ENCODE measurements at places on chromosomes 4 and X.
A peak's percentile ranks its signal among the peaks of the same experiment; 100 is the strongest.

- DNase-seq: no peak
Observed at GRCh38 chrX:39814391-39814790, 283.4 kb downstream of the BCOR start.

GRCh38 chrX:111560801-111561200, 49.4 kb downstream of the SERTM2 start:
- DNase-seq: no peak

GRCh38 chr4:72375073-72375736, 193.8 kb downstream of the ADAMTS3 start:
- DNase-seq: peak; percentile 84

DNA sequence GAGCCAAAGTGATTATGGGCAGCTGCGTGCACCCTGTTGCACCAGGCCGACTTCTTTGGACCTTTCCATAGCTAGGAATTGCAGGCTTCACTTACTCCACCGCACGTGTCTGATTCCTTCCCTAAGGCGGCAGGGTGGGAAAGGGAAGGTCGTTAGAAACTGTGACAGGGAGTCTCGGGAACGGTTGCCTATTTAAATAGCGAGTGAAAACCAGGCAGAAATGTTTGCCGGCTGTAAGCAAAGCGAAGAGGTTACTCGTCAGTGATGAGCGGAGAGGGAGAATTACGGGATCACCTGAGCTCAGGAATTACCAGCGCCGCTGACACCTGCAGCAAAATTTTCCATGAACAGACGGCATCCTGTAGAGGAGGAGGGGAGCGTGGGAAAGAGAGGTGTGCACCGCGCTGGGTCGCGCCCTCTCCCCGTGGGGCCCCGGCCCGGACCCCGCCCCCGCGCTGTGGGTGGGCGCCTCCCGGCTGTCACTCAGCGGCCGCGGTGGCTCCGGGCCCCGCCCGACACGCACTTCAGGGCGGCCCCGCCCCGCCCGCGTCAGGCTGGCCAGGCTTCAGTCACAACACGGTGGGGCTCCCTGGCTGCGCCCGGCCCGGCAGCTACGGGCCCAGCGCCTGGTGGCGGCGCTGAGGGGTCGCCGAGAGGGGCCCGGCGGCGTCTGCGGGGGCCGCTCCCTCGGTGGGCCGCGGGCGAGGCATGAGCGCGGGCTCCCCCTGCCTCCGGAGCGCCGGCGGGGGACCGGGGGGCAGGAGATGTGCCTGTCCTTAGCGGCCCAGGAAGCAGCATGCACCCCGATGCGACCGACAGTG, at the start of gene SNX25:
Gene SNX25, plus strand, starts transcription at position 568 of the 821 bp plus-strand sequence. Its CDS starts 229 bp downstream, at position 797.
- peak; percentile 79 for DNase-seq

GRCh38 chrX:78074088-78074487, 30.0 kb upstream of the PGK1 start:
- no peak for DNase-seq

- DNase-seq: peak; percentile 71
Observed at GRCh38 chr4:76611616-76612207, 176.7 kb downstream of the SHROOM3 start.

DNA sequence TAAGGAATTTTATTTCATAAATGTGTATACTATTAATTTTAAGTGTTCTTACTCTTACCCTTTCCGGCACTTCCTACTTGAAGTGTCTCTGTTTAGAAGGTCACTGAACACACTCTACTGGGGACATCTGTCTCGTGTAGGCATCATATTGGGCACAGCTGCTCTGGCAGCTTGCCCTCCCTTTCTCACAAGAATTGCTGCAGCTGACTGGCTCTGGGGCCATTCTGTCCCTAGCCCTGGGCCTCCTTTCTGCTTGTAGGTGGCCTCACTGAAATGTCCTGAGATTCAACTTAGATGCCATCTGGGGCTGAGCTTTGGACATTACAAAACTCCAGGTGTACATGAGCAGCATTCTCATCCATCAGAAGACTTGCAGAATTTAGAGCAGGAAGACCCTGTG, 49.6 kb downstream of the SMAD1 start:
- no peak for DNase-seq

DNA sequence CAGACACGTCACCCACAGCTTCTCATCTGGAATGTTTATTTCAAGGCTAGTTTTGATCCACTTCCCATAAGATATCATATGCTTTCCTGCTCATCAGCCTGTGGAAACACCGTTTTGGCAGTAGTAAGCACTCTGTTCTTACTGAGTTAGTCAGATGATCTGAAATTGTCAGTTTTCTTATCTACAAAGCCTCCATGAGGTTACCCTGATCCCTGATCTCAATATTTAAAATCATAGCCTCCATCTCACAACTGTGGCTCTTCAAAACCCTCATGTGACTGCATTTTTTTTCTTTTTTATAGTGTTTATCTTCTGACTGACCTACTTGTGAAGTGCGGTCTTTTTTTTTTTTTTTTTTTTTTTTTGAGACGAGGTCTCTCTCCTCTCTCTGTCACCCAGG, 22.7 kb downstream of the BST1 start:
- DNase-seq: no peak

DNA sequence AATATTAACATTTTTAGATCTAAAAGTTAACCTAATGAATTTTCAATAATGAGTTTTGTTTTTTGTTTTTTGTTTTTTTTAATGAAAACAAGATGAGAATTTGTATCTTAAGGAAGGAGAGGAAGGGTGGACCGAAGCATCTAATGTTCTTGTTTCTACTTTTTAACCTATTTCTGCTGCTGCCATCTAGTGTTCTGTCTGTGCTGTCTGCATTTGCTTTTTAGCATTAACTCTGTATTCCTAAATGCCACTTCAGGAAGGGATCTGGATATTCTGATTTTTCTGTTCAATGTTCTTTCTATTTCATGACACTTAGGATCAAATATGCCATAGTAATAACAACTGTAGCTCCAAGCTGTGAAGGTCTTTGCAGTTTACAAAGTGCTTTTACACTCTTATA, 161.7 kb downstream of the BRWD3 start:
- no peak for DNase-seq

DNA sequence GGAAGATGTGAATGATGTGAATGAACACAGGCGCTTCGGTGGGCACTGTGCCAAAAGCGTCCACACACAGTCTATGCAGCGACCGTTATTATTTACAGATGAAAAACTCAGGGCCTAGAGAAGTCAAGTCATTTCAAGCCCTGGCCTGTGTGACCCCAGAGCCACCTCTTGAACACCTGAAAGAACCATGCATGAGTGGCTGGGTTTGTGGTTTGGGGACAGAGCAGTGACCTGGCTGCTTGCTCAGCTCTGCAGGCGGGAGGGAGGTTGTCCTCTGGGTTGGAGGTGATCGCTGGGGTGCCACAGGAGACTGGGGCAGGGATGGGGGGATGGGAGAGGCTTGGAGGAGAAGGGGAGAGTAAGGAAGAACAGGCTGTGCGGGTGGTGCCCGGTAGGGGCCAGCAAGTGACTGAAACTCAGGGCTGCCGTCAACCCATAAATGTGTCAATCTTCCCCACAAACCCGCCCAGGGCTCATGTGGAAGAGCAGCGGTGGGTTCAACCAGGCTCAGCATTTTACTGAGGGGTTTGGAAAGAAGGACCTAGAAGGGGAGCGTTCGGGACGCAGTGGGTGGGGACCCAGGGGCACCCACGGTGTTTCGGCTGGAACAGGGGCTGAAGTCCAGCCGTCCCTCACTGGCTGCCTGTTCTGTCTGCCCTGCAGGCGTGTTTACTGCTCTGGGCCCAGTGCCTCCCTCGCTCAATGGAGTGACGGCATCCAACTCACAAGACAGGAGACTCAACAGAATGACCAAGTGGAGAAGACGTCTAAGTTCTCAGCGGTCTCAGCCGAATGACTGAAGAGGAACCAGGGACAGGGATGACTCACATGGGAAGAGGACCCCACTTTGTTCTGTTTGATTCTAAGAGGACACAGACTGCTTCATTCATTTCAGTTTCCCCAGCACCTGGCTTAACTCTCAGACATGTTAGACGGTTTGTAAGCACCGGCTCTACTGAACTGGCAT, 167.8 kb downstream of the AFAP1 start:
- no peak for DNase-seq

- DNase-seq: peak; percentile 73
Observed at GRCh38 chr4:186657764-186658163, 65.9 kb downstream of the FAT1 start.

DNA sequence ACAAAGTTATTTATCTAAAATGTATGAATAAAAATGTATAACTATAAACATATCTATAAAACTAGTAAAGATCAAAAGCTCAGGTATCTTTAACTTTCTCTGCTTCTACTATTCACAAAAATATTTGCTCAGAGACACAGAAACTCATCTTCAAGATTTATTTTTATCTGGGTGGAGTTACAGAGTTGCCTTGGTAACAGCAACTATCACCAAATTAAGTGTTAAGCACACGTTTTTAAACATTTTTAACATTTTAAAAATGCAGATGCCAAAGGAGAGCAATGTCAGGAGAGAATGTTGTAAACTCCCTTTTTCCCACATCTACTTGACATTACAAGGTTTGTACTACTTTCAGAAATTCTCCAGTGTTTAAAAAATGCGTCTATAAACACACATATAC, 71.4 kb downstream of the SNCA start:
- no peak for DNase-seq

GRCh38 chr4:40246938-40247337, 50.1 kb downstream of the RHOH start:
- DNase-seq: no peak

GRCh38 chr4:85107553-85107952, 141.1 kb upstream of the WDFY3 start:
- DNase-seq: peak; percentile 92

GRCh38 chrX:74535086-74535407, 79.4 kb downstream of the RLIM start:
- no peak for DNase-seq

- no peak for DNase-seq
Observed at GRCh38 chrX:153245288-153245731, 66.2 kb downstream of the MAGEA1 start.

- no peak for DNase-seq
Observed at GRCh38 chr4:109302361-109303139, at the start of gene COL25A1. COL25A1 (minus strand) TSS chr4:109302658.

DNA sequence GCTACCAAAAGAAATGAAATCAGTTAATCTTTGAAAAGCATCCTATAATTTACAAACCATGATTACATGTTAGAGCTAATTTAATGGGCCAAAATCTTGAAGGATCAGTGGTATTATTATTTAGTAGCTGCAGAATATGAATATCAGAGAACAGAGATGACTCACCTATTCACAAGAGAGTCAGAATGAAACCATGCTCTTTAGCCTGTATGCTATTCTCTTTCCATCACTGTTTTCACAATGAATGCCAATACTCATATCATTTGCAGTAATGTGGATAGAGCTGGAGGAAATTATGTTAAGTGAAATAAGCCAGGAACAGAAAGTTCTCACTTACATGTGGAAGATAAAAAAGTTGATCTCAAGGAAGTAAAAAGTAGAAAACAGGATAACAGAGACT, 414.1 kb downstream of the CENPC start:
- DNase-seq: no peak

DNA sequence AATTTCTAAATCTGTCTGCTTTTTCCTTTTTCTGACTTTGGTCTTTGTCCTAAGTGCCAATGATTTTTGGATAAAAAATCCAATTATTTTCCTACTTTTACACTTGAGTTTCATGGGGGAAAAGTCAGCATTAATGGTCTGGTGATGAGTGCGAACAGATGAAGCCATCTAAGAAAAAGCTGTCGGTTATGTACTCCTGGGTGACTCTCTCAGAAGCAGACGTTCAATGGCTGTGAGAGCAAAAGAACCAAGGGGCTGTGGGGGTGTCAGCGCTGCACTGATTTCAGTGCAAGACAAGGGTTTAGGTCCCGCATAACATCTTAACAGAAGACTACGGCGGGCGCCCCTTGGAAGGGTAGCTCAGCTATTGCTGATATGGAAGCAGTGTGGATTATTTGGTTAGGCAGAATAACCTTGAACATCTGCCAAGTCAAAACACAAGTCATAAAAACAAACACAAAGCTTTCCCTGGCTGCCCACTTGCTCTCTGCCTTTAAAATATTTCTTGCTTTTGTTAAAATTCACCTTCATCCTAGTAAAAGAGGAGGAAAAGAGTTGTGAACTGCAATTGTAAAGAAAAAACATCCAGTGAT, 240.5 kb downstream of the MAML3 start:
- no peak for DNase-seq

- DNase-seq: no peak
Observed at GRCh38 chr4:122865425-122865824, 38.8 kb downstream of the FGF2 start.

DNA sequence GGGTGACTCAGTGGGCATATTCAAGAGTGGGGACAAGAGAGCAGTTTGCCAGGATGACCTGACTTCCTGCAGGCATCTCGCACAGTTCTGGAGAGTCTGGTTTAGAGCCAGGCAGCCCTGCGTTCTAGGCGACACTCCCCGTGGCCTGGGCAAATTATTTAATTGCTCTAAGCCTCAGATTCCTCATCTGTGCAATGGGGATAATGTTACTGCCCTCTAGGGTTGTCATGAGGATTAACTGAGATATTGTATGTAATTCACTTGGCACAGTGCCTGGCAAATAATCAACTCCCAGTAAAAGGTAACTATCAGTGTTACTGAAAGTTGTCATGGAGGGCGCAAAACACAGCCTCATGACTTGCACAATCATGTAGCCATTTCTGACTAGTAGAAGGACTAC, 48.8 kb upstream of the PITX2 start:
- DNase-seq: no peak

GRCh38 chrX:11531226-11531625, 134.5 kb downstream of the ARHGAP6 start:
- DNase-seq: no peak

- no peak for DNase-seq
Observed at GRCh38 chr4:173264245-173264644, 69.9 kb downstream of the HMGB2 start.

GRCh38 chr4:185792384-185793115, 19.4 kb downstream of the SORBS2 start:
- DNase-seq: peak; percentile 85
